ENCODE measurements at places on chromosomes 16 and 17. TPM values are rescaled to one million over a fixed set of nuclear protein-coding genes. Genes with fewer than 3 reads are reported as not detected.

- no peak for DNase-seq
Measured at GRCh38 chr16:56362057-56362655, 63.2 kb downstream of the AMFR start.

GRCh38 chr17:37604556-37604955 lies 4.7 kb downstream of the SYNRG start:
- no peak for DNase-seq

DNA sequence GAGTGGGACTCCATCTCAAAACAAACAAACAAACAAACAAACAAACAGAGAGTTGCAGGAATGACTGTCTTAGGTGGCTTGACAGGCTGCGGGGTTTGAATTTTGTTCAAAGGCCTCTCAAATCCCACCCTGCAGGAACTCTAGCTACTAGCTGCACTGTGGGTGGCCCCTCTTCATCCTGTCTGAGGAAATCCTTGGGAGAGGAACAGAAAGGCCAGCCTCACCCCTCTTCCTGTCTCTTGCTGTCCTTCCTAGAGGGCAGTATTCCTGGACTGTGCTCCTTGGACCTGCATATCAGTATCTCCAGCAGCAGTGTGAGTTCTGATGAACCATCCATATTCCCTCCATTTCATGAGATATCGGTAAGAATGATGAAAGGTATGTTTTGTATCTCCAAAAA lies 2.0 kb upstream of the CCDC92B start:
- no peak for DNase-seq

The CETP gene
- total RNA-seq: 0.42 TPM

- DNase-seq: no peak
Measured at GRCh38 chr17:52227926-52228325, 69.4 kb upstream of the CA10 start.

DNA sequence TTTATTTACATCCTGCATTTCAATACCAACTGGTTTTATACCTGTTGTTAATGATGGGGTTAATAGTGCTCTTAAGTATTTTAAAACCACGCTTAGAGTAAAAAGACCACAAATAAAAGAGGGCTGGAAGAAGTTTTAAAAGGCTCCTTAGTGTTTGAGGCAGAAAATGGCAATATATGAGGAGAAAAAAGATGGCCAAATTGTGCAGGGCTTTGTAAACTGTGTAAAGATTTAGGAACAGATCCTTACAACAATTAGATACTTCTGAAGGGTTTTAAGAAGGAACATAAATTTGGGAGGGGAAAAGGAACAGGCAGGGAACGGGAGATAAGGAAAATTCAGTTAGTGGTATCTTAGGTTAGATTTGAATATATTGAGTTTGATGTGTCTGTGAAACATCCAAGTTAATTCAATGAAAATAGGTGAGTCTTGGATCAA lies 12.7 kb downstream of the CDC27 start:
- no peak for DNase-seq

DNA sequence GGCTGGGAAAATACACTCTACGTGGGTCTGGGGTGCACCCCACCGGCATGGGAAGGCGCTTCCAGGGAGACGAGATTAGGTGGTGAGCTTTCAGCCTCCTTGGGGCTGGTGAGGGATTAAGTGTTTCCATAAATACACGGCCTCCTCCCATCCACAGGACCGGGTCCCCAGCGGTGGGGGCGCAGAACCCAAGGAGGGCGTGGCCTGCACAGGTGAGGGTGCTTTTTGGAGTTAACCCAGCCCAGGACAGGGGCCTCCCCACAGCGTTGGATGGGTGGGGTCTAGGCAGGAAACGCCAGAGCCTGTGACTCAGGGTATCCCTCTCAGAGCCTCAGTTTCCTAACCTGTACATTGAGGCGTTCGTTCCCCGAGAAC lies 1.1 kb downstream of the C16orf74 start:
- DNase-seq: no peak

DNA sequence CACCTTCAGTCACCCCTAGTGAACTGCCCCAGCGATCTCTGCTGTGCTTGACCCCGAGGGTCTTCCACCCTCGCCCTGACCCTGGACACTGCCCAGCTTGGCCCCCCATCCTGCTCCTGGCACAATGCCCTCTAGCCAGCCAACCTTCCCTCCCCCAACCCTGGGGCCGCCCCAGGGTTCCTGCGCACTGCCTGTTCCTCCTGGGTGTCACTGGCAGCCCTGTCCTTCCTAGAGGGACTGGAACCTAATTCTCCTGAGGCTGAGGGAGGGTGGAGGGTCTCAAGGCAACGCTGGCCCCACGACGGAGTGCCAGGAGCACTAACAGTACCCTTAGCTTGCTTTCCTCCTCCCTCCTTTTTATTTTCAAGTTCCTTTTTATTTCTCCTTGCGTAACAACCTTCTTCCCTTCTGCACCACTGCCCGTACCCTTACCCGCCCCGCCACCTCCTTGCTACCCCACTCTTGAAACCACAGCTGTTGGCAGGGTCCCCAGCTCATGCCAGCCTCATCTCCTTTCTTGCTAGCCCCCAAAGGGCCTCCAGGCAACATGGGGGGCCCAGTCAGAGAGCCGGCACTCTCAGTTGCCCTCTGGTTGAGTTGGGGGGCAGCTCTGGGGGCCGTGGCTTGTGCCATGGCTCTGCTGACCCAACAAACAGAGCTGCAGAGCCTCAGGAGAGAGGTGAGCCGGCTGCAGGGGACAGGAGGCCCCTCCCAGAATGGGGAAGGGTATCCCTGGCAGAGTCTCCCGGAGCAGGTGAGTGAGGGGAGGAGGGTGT lies at the start of gene TNFSF13:
TSS of gene TNFSF13 (plus strand) at position 207 of the 776 bp plus-strand sequence. CDS start at position 497, 290 bp downstream.
- DNase-seq: no peak

The ANKFN1 gene
- total RNA-seq: 33.9 TPM

GRCh38 chr17:33725675-33726271 lies 432.7 kb upstream of the ASIC2 start:
- no peak for DNase-seq

DNA sequence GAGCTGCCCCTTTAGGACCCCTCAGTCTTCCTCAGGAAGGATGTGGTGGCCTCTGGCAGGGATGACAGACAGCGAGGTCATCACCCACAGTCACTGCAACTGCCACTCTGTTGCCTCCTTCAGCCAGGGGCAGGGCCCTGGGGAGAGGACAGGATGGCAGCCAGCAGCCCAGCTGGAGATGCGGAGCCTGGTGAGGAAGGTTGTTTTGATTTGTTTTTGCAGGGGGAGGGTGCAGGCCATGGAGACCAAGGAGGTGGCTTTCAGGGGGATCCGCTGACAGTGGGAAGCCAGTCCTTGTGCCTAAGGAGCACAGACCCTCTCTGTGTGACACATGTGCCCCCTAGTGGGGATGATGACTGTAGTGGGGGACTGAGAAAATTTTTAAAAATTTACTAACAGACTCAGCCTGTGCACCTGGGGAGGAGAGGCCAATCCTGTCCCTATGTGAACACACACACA lies 7.4 kb downstream of the PRCD start:
- no peak for DNase-seq

The ATAD5 gene
- total RNA-seq: 3.0 TPM

GRCh38 chr16:77434530-77435271 lies at the start of gene ADAMTS18:
Gene ADAMTS18 (minus strand): TSS chr16:77435034. CDS start chr16:77434695, 339 bp downstream.
- DNase-seq: no peak

GRCh38 chr16:68902003-68902968 lies 59.0 kb downstream of the TANGO6 start:
- peak; percentile 48 for DNase-seq

The LGALS9B gene
- total RNA-seq: not detected

- no peak for DNase-seq
Measured at GRCh38 chr17:21010705-21011596, 31.9 kb downstream of the USP22 start.

DNA sequence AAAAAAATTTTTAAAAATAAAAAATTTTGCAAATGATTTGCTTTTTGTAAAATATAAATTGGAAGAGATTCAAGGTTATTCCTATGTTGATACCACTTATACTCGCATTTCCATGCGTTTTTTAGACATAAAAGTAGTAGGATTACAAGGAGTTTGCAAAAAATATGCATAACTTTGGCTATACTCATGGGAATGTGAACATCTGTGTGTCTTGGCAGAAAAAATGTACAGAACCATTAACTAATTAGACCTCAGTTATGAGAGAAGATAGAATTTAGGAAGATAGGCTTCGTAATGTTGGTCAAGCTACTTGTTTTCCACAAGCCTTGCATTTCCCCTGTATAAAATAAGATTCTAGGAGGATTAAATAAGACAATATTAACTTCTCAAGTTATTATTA lies 61.1 kb upstream of the VPS4A start:
- DNase-seq: no peak

The TBC1D3I gene
- total RNA-seq: 2.1 TPM

GRCh38 chr17:83147280-83147679 lies 67.9 kb downstream of the METRNL start:
- no peak for DNase-seq

GRCh38 chr17:19771971-19772630 lies 24.0 kb upstream of the ALDH3A1 start:
- DNase-seq: no peak
